ENCODE measurements at places on chromosomes 1 and 21.
A peak's percentile ranks its signal among the peaks of the same experiment; 100 is the strongest.

GRCh38 chr1:224160171-224160682 is 22.8 kb upstream of the DEGS1 start:
- no peak for ATAC-seq
- H3K36me3 ChIP-seq = peaks cover 17% of the 10 kb centered on the region
- no peaks in the 10 kb centered on the region for H3K27me3 ChIP-seq

DNA sequence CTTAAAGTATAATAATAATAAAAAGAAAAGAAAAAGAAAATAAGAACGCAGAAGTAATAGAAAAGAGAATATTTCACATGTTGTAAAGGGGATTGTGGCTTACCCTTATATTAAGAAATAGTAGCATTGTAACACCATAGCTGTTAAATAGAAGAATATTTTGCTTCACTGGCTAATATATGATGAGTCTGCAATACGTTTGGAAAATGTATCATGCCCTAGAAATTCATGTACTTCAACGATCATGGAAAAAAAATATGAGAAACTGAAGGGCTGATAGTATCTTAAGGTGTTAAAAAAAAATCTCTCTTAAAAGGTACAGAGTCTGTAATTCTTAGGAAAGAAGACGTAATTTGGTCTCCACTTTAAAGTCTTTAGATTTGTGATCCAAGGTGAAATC is 1390.5 kb upstream of the ADGRL2 start:
- H3K27me3 ChIP-seq = peaks cover 7% of the 10 kb centered on the region
- no peak overlapping the region for H3K27ac ChIP-seq
- ATAC-seq = no peak
- H3K4me1 ChIP-seq = no peaks in the 10 kb centered on the region
- no peaks in the 10 kb centered on the region for H3K36me3 ChIP-seq

DNA sequence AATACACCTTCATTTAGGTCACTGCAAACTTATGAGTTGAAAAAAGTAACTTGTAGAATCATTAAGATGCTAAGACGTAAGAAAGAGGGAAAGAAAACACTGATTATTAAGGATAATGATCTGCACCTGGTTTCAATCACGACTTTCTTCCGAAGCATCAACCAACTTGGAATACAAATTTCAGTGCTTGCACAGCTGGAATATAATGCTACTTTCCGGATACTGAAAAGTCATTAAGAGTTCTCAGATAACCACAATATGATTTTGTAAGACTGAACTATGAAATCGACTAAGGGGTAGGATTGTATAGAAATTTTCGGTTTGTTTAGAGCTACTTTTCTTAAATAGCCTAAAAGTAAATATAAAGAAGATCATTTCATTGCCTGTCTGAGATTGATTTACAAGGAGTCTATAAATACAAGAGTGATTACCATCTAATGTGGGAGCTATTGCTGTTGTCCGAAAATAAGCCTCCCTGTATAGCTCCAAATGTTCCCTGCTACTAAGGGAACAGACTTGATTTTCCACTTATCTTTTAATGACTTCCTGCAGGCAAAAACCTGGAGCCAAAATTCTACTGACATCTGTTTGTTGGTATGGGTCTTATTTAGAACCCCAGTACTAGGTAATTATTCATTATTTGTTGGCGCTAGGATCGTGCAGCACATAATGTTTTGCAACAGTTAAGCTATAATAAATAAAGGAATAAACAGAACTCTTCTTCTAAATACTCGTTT is 673.3 kb downstream of the KCNT2 start:
- no peak overlapping the region for H3K27ac ChIP-seq
- H3K4me1 ChIP-seq = no peaks in the 10 kb centered on the region
- no peaks in the 10 kb centered on the region for H3K27me3 ChIP-seq
- no peak overlapping the region for H3K4me3 ChIP-seq
- H3K36me3 ChIP-seq = no peaks in the 10 kb centered on the region

GRCh38 chr1:190212450-190212849 is 265.2 kb downstream of the BRINP3 start:
- H3K4me3 ChIP-seq = no peak overlapping the region
- H3K27ac ChIP-seq = no peak overlapping the region
- ATAC-seq = no peak
- no peaks in the 10 kb centered on the region for H3K27me3 ChIP-seq

DNA sequence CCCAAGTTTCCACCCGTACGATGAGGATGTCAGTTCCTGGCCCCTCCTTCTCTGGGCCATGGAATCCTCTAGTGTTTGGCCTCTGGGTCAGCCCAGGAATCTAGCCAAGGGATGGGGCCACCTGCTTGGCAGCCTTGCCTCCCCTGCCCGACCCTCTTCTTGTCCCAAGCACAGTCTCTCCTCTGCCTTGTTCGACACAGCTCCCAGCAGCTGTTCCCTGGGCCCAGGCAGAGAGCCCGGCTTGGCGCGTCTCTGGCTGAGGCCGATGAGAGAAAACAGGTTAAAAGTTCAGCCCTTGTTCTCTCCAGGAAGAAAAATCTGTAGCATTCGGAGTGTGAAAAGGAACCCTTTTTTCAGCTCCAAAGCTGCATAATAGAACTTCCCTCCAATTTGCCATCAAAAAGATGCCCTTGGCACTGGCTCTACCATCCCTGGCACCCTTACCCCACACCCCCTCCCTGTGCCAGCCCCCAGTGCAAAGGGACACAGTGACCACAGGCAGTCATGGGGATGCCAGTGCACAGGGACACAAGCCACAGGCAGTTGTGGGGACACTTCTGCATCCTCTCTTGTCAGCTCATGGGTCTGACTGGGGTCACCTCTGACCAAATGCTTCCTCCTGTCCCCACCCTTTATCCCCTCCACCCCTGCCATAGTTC is 68.4 kb downstream of the EPHB2 start:
- H3K27ac ChIP-seq = no peak overlapping the region
- peaks cover 43% of the 10 kb centered on the region for H3K27me3 ChIP-seq
- no peak for ATAC-seq

GRCh38 chr1:66452162-66452561 is 81.8 kb upstream of the SGIP1 start:
- no peak for ATAC-seq
- H3K4me3 ChIP-seq = no peak overlapping the region
- no peaks in the 10 kb centered on the region for H3K36me3 ChIP-seq
- H3K27me3 ChIP-seq = peaks cover 11% of the 10 kb centered on the region

DNA sequence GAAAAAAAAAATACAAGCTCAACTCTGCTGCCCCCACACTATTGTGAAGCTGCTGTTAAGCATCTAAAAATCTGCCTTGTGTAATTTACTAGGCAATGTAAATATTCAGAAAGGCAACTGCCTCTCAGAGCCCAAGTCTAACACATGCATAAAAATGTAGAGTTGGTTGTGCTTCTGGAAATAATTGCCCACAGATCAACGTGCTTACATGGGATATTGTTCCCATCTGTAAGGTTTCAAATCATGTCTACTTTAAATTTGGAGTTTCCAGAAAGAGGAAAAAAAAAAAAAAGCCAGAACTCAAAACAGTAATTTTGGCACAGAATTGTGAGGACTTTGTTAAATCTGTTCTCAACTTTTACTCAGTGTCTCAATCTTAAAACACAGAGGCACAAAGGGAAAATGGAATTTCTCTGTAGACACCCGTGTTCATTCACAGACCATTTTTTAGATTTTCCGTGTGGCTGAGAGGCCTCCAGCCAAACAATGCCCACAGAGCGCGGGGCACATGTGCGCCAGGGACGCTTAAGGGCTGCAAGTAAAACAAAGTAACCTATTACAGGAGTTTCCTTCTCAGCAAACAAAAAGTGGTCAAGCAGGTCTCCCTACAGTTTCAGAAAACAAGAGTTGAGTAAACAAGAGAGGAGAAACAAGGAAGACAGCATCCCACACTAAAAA is 115.5 kb downstream of the RERE start:
- no peak for ATAC-seq
- H3K4me1 ChIP-seq = peaks cover 40% of the 10 kb centered on the region
- no peaks in the 10 kb centered on the region for H3K27me3 ChIP-seq
- peak overlapping the region; percentile 80 for H3K27ac ChIP-seq
- H3K4me3 ChIP-seq = peak overlapping the region; percentile 85

- ATAC-seq = no peak
- no peak overlapping the region for H3K4me3 ChIP-seq
- H3K27ac ChIP-seq = no peak overlapping the region
Measured at GRCh38 chr1:16608838-16609560, 4.4 kb downstream of the NBPF1 start.

GRCh38 chr21:34730756-34731445 is 62.1 kb downstream of the CLIC6 start:
- ATAC-seq = no peak
- no peak overlapping the region for H3K4me3 ChIP-seq
- H3K4me1 ChIP-seq = no peaks in the 10 kb centered on the region
- H3K36me3 ChIP-seq = no peaks in the 10 kb centered on the region

GRCh38 chr1:185598332-185598731 is 135.9 kb upstream of the HMCN1 start:
- H3K27me3 ChIP-seq = no peaks in the 10 kb centered on the region
- H3K4me1 ChIP-seq = peaks cover 31% of the 10 kb centered on the region
- H3K36me3 ChIP-seq = no peaks in the 10 kb centered on the region
- no peak for ATAC-seq

DNA sequence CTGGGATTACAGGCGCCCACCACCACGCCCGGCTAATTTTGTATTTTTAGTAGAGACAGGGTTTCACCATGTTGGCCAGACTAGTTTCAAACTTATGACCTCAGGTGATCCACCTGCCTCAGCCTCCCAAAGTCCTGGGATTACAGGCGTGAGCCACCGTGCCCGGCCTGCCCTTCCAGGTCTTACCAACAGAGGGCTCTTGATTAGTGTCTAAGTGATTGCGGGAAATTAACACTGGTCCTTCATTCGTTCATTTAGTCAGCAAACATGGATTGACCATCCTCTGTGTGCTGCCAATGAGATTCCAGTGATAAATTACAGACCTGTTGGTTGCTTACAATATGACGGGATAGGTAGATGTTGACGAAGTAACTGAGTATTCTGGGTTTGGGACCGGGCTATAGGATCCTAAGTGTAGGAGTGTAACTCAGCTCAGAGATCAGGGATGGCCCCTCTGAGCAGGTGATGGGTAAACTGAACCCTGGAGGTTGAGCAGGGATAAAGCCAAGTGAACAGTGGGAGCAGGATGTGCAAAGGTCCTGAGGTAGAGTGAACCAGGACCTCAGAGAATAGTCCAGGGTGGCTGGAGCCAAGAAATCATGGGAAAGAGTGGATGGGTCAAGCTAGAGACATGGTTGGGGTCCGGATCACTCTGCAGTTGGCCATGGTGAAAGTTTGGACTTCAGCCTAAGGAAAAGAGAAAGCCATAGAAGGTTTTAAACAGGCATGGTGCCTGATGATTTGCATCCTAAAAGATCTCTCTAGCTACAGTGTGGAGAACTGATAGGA is 171.2 kb downstream of the KAZN start:
- no peaks in the 10 kb centered on the region for H3K36me3 ChIP-seq
- ATAC-seq = no peak
- H3K27me3 ChIP-seq = peaks cover 31% of the 10 kb centered on the region
- no peaks in the 10 kb centered on the region for H3K4me1 ChIP-seq
- no peak overlapping the region for H3K27ac ChIP-seq

- peaks cover 7% of the 10 kb centered on the region for H3K36me3 ChIP-seq
- no peaks in the 10 kb centered on the region for H3K27me3 ChIP-seq
- peak overlapping the region; percentile 61 for H3K4me3 ChIP-seq
- peaks cover 62% of the 10 kb centered on the region for H3K4me1 ChIP-seq
Measured at GRCh38 chr1:167430849-167431242, 87.5 kb downstream of the CD247 start.

- ATAC-seq = no peak
- no peak overlapping the region for H3K27ac ChIP-seq
- H3K36me3 ChIP-seq = no peaks in the 10 kb centered on the region
- H3K27me3 ChIP-seq = peaks cover 35% of the 10 kb centered on the region
- no peak overlapping the region for H3K4me3 ChIP-seq
- peaks cover 8% of the 10 kb centered on the region for H3K4me1 ChIP-seq
Measured at GRCh38 chr1:29280409-29281131, 44.2 kb downstream of the PTPRU start.

GRCh38 chr21:17780539-17780938 is 38.6 kb downstream of the C21orf91 start:
- H3K27me3 ChIP-seq = no peaks in the 10 kb centered on the region
- peak; percentile 71 for ATAC-seq
- H3K4me3 ChIP-seq = peak overlapping the region; percentile 5
- peaks cover 11% of the 10 kb centered on the region for H3K36me3 ChIP-seq
- H3K4me1 ChIP-seq = peaks cover 74% of the 10 kb centered on the region
- H3K27ac ChIP-seq = peak overlapping the region; percentile 57

DNA sequence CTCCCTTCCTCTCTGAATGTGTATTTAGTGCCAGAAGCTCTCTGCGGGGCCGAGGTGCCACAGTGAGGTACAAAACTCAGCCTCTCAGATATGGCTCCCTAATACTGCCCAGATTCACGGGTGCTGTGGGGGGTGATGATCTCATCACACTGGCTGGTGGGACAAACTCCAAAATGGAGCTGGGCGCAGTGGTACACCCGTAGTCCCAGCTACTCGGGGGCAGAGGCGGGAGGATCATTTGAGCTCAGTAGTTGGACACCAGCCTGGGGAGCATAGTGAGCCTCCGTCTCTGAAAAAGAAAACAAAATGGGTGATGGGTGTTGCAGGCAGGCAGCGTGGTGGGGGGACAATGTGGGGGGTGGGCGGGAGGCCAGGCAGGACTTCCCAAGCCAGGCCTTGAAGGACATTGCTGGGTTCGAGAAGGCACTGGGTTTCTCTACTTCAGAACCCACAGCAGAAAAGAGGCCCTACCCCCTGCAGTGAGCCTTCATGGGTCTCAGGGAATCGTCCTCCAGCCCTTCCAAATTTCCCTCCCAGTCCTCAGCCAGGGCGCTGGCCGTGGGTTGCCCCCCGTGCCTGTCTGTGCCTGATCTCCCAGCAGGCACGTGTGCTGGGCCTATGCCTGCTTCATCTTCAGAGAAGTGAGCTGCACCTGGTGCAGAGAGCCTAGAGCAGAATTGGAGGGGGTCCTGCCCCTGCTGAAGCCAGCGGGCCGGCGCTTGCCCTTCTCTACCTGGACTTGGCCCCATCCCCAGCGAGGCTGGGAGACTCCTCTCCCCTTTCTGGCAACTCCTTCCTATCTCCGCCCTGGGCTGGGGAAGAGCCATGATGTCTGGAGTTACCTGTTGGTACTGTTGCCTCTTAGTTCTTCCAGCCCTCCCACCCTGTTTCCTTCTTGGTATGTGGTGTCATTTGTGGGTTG is 14.0 kb downstream of the H6PD start:
- H3K27ac ChIP-seq = peak overlapping the region; percentile 12
- peaks cover 25% of the 10 kb centered on the region for H3K36me3 ChIP-seq
- no peak for ATAC-seq
- H3K4me3 ChIP-seq = no peak overlapping the region
- no peaks in the 10 kb centered on the region for H3K27me3 ChIP-seq
- H3K4me1 ChIP-seq = peaks cover 11% of the 10 kb centered on the region

GRCh38 chr21:46144464-46145070 is 10.8 kb downstream of the FTCD start:
- H3K4me3 ChIP-seq = peak overlapping the region; percentile 30
- ATAC-seq = no peak
- no peaks in the 10 kb centered on the region for H3K36me3 ChIP-seq
- H3K4me1 ChIP-seq = peaks cover 15% of the 10 kb centered on the region
- peak overlapping the region; percentile 95 for H3K27ac ChIP-seq

GRCh38 chr21:15330872-15331271 is 266.1 kb upstream of the NRIP1 start:
- no peaks in the 10 kb centered on the region for H3K36me3 ChIP-seq
- no peaks in the 10 kb centered on the region for H3K27me3 ChIP-seq
- ATAC-seq = no peak
- H3K4me1 ChIP-seq = no peaks in the 10 kb centered on the region
- no peak overlapping the region for H3K27ac ChIP-seq
- H3K4me3 ChIP-seq = no peak overlapping the region
